ENCODE measurements at places on chromosomes 13 and 19.

- DNase-seq, result no peak
These were observed 142.3 kb downstream of the SOX1 start for GRCh38 chr13:112209266-112209665.

GRCh38 chr13:99307247-99307646 lies at the start of gene GPR183:
TSS of gene GPR183 (minus strand) at chr13:99307399. CDS start at chr13:99296145, 11,254 bp downstream.
- no peak for DNase-seq

DNA sequence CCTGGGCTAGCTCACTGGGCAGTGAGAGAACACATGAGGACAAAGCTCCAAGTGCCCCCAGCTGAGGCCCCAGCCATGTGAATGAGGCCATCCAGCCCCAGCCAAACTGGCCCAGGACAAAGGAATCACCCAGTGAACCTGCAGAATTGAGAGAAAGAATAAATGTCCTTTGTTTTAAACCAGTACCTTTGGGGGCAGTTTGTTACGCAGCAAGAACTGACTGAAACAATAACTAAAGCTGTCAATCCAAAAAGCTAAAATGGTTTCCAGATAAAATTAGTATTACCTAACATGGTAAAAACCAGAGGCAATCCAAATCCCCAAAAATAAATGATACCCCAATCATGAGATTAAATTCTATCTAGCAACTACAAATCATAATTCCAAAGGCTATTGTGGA lies 69.6 kb downstream of the ZNF557 start:
- DNase-seq, result no peak

DNA sequence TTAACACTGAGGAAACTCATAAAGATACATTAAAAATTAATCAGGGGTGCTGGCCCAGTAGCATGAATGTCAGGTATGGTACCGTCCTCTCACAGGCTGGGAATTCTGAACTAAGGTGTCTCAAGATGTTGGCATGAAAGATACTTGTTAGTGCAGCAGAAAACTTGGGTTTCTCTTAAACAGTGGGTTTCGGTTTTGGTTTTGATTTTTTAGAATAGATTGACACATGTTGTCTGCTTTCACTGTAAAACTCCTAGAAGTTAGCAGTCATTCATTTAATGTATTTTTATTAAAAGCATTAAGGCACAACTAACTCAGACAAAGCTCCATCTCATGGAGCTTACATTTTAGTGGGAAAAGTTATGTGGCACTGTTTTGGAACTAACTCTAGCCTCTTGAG lies 3.5 kb upstream of the OBI1 start:
- no peak for DNase-seq

- DNase-seq, result peak; percentile 72
These were observed 1.0 kb downstream of the AXL start for GRCh38 chr19:41219924-41220567.

- DNase-seq, result peak; percentile 26
These were observed 22.2 kb downstream of the ZNF175 start for GRCh38 chr19:51593138-51593890.

DNA sequence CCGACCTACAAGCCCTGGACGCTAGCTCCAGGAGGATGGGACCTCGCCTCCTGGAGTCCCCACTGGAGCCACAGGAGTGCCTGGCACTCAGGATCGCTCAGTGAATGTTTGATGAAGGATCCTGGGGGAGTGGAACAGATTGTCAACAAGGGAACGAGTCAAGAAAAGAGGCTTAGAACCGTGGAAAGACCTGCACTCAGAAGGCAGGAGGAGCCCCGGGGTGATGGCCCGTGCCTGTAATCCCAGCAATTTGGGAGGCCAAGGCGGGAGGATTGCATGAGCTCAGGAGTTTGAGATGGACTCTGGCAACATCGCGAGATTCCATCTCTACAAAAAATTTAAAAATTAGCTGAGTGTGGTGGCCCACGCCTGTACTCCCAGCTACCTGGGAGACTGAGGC lies 38.9 kb downstream of the ATP12A start:
- DNase-seq, result no peak

DNA sequence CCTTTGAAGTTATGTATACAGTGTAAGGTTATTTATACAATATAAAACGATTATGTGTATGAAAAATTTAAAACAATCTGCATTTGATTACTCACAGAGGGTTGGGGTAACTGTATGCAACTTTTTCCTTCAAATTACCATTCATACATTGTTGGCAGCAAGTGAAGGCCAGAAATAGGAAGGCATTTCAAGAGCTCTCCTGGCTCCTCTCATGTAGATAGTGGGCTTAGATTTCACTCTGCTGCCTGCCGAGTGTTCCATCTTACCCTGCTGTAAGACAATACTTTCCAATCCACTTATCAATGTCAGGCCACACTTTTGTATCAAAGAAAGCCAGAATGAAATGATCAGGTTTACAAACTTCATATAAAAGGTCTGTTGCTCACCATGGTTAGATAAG lies 245.2 kb downstream of the DNAJC15 start:
- DNase-seq, result no peak

DNA sequence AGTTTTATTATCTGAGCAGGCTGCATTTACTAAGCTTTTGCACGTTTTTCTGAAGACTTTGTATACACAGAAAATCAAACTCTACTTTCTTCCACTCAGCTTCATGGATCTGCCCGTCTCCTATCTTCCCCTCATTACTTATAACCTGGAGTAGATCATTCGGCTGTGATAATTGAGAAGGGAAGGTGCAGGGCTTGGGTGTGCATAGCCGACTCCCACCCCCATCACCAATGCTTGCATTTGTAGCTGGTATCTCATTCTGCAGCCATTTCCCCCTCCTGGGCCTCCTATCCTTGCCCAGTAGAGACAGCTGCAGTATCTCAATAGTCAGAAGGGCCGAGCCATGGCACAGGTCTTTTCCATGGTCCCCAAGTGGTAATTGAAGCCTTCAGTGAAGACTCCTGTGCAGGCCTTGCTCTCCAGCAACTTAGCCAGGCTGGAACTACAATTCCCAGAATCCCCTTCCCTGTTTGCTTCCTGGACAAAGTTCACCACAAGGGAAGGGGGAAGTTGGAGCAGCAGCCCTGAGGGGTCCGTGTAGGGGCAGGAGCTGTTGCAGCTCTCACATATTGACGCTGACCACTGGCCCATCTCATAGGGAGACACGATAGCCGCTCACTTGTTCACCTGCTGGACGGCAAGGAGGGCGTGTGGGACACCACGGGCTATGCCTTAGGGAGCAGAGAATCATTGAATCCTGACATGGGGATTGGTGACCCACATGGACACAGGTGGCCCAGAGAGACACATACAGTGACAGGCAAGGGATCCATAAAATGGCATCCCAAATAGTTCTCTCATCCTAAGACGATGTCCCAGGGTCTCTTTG lies 2.1 kb upstream of the SIGLEC8 start:
- DNase-seq, result peak; percentile 64

- DNase-seq, result peak; percentile 86
These were observed 46.4 kb downstream of the CELF5 start for GRCh38 chr19:3270902-3271301.

DNA sequence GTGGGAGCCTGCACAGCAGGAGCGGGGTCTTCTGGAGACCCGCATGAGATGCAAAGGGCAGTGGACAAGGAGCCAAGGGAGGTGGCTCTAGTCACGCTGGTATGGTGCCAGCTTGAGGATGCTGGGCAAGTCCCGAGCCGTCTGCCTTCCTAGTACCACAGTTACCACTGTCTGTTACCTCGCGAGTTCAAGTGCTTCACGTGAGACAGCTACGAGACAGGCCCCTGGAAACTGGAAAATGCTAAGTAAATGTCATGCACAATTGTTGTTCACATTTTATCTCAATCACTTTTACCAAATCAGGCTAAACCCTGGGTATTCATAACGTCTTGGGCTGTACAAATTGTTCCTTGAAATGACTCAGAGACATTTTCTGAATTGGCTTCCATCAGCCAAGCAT lies 155.7 kb downstream of the TNFRSF19 start:
- DNase-seq, result no peak

DNA sequence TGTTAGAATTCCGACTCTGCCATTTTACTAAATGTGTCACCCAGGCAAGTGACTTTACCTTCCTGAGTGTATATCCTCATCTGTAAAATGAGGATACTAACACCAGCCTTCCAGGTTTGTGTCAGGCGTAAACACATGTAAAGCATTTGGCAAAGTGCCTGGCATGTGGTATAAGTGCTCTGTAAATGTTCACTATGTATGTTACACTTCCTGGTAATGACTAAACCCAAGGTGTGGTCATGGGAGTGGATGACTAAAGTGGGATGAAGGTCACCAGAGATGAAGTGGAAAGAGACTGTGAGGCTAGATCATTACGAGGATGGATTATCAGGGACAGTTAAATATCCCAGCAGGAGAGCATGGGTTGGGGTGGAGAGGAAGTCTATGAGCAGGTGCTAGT lies 25.6 kb downstream of the DEDD2 start:
- no peak for DNase-seq

GRCh38 chr13:76894401-76895110 lies 8.4 kb upstream of the KCTD12 start:
- DNase-seq, result no peak

- DNase-seq, result no peak
These were observed 1132.7 kb downstream of the SLITRK1 start for GRCh38 chr13:82749551-82749950.

DNA sequence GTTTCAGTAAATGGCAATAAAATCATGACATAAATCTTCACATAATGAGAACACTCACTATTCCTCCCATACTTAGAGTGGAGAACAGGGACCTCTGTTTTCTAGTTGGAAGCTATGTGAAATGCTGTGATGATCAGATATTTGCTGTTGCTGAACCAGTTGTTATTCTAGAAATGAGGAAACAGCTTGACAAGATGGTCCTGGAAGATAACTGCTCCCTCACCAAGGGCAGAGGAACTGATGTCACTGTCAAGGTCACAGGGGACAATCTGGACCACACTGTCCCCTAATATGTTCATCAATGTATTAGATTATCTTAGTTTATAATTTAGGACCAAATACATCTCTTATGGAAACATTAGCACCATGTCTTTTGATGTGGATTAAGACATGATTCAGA lies 1173.3 kb downstream of the PCDH17 start:
- no peak for DNase-seq

GRCh38 chr13:19158526-19159174 lies 23.0 kb downstream of the TUBA3C start:
- DNase-seq, result peak; percentile 23

DNA sequence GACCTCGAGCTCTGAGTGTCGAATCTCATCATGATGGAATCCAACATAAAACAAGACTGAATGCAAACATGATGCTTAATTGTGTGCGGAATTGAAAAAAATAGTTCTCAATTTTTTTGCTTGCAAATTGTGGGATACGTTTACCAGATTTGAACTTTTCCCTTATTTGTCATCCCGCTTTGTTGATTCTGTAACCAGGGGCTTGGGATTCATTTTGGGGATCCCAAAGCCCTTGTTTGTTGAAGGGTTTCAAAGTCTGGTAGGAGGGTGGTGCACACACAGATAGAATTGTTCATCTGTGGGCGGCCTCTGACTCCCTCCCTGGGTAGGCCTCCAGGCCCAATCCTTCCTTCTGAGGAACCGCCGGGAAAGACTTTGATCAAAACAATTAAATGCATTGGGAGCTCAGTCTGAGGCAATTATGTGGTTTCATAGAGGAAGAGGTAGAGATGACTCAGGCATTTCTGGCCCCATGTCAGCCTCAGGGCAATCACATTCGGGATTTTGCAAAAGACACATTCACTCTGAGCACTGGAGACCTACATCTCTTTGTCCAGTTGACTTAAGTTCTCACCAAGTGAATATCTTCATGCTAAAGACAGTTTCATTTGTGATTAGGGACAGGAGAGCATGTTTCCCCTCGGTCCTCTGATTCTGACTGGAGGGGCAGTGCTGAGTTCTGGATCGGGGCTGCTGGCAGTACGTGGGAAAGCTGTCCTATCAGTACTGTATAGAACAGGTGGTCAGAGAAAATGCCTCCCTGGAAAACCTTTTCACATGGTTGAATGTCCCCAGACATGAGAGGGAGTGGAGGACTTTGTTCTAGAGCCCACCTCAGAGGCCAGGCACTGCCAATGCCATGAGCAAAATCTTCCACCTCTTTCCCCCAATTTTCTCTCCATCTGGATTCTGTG lies 27.8 kb upstream of the IGFL4 start:
- no peak for DNase-seq

GRCh38 chr19:16168465-16169081 lies 4.8 kb downstream of the CIB3 start:
- DNase-seq, result no peak

DNA sequence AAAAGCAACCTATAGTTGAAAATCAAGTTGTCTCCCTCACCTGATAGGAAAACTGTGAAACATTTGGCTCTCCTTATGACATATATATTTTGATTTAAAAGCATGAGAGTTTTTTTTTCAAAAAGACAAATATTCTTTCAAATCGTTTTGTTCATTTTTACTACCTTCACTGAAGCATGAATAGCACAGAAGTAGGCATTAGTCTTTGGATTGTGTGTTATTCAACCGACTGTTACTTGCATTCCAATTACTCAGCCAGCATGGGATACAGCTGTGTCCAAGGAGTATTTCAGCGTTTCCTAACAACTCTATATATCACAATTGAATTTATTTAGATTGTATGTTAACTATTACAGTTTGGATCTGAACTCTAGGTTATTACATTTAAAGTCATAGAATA lies 135.2 kb downstream of the PCDH9 start:
- no peak for DNase-seq

GRCh38 chr19:29521291-29522075 lies 4.3 kb upstream of the VSTM2B start:
- no peak for DNase-seq

GRCh38 chr13:109361562-109362289 lies 424.7 kb downstream of the IRS2 start:
- DNase-seq, result no peak

DNA sequence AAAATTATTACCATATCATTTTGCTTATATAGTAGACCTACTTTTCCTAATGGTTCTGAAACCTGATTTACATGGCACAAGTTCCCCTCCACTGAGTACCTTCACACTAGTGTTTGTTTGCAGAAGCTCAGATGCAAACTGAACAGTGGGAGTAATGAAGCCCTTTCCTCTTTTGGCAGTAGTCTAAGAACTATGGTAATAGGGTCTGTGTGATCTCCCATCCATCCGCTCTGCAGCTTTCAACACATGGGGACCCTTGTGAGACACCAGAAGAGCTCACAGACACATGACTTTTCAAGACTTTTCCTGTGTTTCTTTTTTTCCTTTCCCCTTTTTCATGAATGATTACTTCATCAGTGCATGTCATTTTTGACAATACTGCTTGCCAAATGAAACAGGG lies 336.0 kb downstream of the ATP8A2 start:
- DNase-seq, result no peak

DNA sequence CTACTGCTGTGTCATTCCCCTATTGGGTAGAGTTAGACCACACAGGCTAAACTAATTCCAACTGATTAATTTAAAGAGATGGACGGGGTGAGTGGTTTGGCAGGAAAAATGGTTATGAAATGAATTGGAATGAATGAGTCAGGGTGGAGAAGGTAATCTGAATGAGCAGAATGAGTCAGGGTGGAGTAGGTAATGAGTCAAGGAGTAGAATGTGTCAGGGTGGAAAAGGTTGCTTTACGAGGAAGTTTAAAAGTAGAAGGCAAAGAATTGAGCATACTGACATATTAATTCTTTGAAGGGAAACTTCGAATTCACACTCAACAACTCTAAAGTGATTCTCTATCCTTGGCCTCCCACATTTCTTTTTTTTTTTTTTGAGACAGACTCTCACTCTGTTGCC lies 12.7 kb upstream of the ZNF121 start:
- no peak for DNase-seq

All from H7 (cell line).